K562 (cell line): ENCODE measurements at places on chromosomes 6 and 20. TPM values are rescaled to one million over a fixed set of nuclear protein-coding genes. Genes with fewer than 3 reads are reported as not detected.
A peak's percentile ranks its signal among the peaks of the same experiment; 100 is the strongest.

- no peak for DNase-seq
Measured at GRCh38 chr6:5248302-5249098, 12.2 kb downstream of the LYRM4 start.

GRCh38 chr6:114142258-114142657 lies 171.3 kb upstream of the HDAC2 start:
- DNase-seq: peak; percentile 2

DNA sequence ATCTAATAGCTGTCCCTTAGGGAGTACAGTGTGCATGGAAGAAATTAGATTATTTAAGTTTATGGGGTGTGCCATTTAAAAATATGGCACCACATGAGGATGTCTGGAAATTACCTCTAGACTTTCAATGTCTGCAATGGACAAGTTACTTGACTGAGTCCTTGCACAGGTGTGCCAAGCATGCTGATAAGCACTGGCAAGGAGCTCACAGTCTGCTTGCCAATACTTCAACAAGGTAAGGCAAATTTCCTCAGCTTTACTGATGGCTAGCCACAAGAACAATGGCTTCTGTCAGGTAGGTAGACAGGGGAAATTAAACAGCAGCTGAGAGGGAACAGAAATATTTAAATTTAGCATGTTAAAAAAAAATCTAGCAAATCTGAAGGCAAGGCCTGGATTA lies 91.1 kb upstream of the TRAF3IP2 start:
- no peak for DNase-seq

DNA sequence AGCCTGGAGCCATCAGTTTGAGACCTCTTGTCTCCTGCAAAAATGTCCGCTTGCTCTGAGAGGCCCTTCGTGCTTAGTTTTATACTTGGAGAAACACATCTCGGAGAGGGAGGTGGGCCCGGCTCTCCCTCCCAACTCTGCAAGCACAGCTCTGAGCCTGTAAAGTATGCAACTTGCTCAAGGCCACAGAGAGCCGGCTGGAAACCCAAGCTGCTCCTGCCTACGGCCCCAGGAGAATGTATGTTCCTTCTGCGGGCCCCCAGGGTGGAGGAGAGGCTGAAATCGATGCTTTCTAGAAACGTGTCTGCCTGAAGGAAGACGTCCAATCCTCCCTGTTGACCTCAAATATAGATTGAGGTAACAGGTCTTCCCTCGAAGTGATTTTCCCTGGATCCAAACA lies 205.4 kb downstream of the PREX1 start:
- DNase-seq: no peak

MEP1A gene
- not detected in 2 replicates for polyA plus RNA-seq

TUBB1 gene
- polyA plus RNA-seq: 1.9 and 3.0 TPM in 2 replicates

HEY2 gene
- 0.07 TPM in 1 of 2 replicates, not detected in the other for polyA plus RNA-seq

LRRC73 gene
- 0.08 and 0.09 TPM in 2 replicates for polyA plus RNA-seq
